ENCODE measurements at places on chromosomes 12 and 14. TPM values are rescaled to one million over a fixed set of nuclear protein-coding genes. Genes with fewer than 3 reads are reported as not detected.
A peak's percentile ranks its signal among the peaks of the same experiment; 100 is the strongest.

- no peak for DNase-seq
Observed at GRCh38 chr14:74508844-74509428, 15.4 kb downstream of the ISCA2 start.

DNA sequence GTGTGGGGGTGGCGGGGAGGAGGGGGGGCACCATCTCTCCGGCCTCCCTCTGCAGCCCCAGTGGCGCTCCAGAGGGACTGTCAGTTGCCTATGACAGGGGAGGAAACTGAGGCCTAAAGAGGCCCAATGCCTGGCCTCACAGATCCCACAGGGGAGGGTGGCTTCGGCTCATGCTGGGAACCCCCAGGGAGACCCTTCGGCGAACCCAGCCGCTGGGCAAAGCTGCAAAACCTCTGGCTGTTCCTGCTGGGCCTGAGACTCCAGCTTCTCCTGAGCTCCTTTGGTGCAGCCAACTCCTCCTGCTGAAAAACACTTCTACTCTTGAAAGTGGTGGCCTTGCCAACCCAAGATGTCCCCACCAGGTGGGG, 170.1 kb upstream of the RTL1 start:
- no peak for DNase-seq

- DNase-seq, result no peak
Observed at GRCh38 chr12:2832550-2833127, 2.2 kb downstream of the NRIP2 start.

GRCh38 chr14:62734831-62735230, 310.4 kb downstream of the KCNH5 start:
- DNase-seq, result no peak

GRCh38 chr14:92832137-92832700, 38.1 kb downstream of the GOLGA5 start:
- DNase-seq, result no peak

DNA sequence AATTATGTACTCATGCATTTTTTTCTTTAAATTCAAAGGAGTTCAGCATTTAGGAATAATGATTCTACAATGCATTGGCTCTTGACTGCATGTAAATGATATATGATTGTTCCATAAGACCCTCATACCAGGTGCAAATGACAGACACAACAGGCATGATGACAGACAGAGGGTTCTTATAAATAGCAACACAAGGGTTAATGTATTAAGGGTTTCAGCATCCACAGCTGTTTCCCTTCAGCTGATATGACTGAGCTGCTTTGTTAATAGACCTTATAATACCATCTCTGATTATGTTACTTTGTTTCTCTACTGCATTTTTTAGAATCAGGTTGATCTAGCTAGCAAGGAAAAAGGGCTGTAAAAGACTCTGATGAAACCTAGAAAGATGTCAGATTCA, 90.8 kb upstream of the TMTC2 start:
- no peak for DNase-seq

- DNase-seq, result no peak
Observed at GRCh38 chr12:102977945-102978706, 20.7 kb downstream of the ASCL1 start.

- no peak for DNase-seq
Observed at GRCh38 chr12:130949806-130950205, 3.9 kb upstream of the ADGRD1 start.

GRCh38 chr14:21049271-21049673, 7.1 kb downstream of the RNASE7 start:
- no peak for DNase-seq

- DNase-seq, result no peak
Observed at GRCh38 chr12:3263282-3263681, 186.1 kb downstream of the TSPAN9 start.

- DNase-seq, result no peak
Observed at GRCh38 chr12:15689751-15690191, 99.4 kb downstream of the EPS8 start.

DNA sequence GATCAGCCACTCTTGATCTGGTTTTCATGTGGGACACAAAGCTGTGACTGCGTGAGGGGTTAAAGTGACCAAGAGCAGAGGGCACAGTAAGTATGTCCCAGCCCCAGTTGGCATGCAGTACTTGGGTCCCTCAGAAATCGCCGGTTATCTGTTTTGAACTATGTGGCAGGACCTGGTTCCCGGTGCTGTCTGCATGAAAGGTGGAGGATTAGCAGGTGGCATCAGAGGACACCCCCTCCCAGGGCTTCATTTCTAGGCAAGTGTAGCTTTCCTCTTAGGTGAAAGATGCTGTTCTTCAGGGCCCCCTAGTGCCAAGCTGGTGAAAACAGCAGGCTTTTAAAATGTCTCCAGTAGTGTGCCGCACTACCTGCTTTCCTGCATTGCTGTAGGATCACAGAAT, 57.1 kb downstream of the ATG14 start:
- peak; percentile 53 for DNase-seq

- peak; percentile 77 for DNase-seq
Observed at GRCh38 chr14:21868442-21869046, 194.9 kb upstream of the OR4E1 start.

DNA sequence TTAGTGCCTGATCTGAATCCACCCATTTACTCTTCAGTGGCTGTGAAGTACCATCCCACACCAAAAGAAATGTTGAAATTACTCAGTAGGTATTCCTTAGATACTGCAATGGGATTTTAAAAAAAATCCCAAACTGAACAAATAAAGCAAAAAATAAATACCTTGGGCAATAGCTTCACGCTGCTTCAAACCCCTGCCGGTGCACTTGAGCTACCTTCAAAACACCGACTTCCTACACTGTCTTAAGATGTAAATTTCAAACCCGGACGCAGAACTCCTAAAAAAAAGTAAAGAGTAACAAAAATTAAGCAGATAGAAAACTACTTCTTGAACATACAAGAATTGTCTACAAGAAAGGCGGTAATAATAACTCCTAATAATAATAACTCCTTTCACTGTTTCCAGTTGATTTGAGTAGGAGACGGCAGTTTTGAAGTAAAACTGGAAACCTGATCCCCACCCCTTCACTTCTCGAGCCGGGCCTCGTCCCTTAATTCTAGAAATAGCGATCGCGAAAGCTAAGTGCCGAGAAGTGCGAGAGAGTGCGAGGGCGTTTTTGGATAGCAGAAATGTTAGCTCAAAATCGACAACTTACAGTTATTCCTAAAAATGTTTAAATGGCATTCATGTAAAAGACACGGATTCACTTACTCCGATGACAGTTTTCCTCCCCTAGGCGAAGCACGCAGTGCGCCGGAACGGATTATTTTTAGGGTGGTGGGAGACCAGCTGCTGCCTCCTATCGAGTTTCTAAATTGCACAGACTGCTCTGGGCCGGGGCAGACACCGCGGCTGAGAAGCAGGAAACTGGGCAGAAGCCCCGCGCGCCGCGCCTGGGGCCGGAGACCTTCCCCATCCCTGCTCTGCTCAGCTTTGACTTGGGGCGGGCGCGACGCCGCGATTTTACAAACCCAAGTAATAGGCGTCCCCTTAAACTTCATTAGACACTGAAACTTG, at the start of gene ABCC9:
ABCC9 (minus strand) TSS at position 878 of the 957 bp plus-strand sequence. CDS start 4,752 bp downstream, outside the sequence.
- DNase-seq, result peak; percentile 24

DNA sequence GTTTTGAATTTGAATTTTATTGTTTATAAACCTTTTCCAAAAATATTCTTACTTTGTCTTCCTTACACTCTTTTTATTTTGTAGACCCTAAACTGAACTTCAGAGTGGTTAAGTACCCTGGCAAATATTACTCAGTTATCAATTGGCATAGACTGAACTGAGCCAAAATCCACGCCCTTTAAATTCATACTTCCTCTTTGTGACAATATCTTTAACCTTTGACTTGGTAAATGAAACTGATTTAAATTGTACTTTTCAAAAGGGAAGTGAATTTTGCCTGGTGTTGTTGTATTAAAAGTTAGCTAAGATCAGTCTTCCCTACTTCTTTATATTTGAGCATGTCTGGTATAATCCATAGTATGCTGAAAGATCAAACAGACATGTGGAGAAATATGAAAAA, 184.3 kb upstream of the USP15 start:
- DNase-seq, result no peak

- DNase-seq, result no peak
Observed at GRCh38 chr12:83005534-83006197, 319.0 kb downstream of the TMTC2 start.

GRCh38 chr12:46537387-46537955, 164.9 kb upstream of the SLC38A2 start:
- no peak for DNase-seq

DNA sequence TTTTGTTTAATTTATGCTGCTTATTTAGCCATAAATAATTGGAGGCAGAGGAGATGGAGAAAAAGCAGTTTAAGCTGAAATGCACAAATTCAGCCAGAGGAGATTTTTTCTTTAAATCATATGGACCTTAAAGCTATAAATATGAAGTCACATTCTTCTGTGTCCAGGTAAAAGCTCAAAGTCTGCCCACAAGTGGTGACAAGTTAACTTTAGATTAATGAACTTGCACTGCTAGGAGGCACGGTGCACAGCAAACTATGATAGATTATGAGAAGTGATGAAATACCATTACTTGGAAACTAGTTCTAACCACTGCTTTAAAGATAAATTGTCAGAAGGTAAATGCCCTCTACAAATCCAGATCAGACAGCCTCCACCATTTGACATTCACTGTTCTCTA, 69.0 kb downstream of the IFT81 start:
- no peak for DNase-seq

- no peak for DNase-seq
Observed at GRCh38 chr12:55722948-55723347, 2.8 kb downstream of the RDH5 start.

DNA sequence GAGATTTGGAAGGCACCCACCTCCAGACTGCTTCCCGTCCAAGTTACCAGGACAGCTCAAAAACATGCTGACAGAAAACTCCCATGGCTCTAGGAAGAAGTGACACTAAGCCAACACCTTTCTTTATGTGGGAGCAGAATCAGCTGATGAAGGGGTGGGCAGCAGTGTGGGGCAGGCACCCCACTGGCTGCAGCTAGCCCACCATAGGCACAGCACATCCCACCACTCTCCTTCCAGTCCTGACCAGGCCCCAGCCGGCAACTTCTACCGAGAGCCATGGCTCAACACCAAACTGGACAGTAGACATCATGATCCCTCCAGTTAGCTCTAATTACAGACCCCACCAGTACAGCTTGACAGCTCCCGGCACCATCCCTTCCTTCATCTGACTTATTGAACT, 45.0 kb downstream of the SH2B3 start:
- DNase-seq, result no peak

DNA sequence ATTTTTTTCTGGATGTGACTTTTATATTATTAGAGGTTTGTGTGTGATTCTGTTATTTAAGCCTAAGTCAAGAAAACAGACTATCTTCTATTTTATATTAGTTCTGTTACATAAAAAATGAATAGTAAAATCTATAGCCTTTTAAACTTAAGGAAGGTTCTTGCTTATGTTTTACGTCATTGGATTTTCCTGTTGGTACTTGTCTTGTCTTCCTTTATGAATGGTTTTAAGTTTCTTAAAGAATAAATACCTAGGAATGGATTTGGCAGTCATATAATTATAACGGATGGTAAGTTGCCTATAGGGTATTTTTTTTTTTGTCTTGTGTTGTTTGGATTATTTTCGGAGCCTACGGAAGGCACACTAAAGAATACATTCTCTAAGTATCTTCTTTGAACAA, 161.8 kb upstream of the PTPRQ start:
- DNase-seq, result no peak

DNA sequence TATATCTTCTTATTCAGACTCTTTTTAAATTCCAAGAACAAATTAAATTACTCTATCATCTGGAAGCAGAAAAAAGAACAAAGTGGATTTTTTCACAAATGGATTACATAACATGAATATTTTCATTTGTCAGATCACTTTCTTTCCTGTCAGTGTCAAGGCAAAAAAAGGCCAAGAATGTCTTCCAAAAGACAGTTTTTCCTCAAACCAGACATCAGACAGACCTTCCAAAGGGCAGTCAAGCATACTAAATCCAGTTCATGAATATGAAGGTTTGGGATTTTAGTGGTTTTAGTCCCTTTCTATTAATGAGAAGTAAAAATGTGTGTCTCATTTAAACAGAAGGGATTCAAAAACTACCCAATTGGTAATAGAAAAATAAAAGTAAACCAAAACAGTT, 336.0 kb downstream of the CEP128 start:
- DNase-seq, result no peak

DNA sequence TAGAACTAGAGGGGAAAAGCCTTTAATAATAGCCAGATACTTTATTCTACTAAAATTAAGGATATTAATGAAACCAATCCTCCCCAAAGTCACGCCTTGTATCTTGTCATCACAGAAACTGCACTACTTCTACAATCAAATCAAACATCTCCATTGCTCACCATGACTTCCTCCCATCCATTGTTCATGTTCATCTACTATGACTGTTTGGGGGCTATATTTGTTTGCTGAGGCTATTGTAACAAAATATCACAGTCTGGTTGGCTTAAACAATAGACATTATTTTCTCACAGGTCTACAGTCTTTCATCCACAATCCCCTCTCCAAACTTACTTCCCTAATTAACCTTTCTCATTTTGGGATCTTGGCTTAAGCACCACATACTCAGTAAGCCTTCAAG, 193.6 kb upstream of the FSCB start:
- no peak for DNase-seq

GRCh38 chr12:8584004-8584403, 28.7 kb downstream of the AICDA start:
- no peak for DNase-seq

- no peak for DNase-seq
Observed at GRCh38 chr14:56632195-56632594, 52.6 kb downstream of the TMEM260 start.

The GZMB gene
- 2,337 TPM for total RNA-seq

The AICDA gene
- total RNA-seq, result not detected

The ASPG gene
- total RNA-seq, result not detected

The RERG gene
- total RNA-seq, result not detected

The PYGL gene
- 1.8 TPM for total RNA-seq

The CHST11 gene
- 20.0 TPM for total RNA-seq

The OLR1 gene
- not detected for total RNA-seq

The RIMBP2 gene
- not detected for total RNA-seq

The COCH gene
- 1.4 TPM for total RNA-seq

The CSAD gene
- 55.8 TPM for total RNA-seq

The TOMM20L gene
- total RNA-seq, result not detected

The HOXC6 gene
- not detected for total RNA-seq

The GLIPR1 gene
- 3.5 TPM for total RNA-seq

The RTN1 gene
- not detected for total RNA-seq

The BCAT1 gene
- total RNA-seq, result 42.8 TPM

The MYF6 gene
- total RNA-seq, result not detected

The DERA gene
- total RNA-seq, result 36.2 TPM

The ACSM4 gene
- not detected for total RNA-seq
